Stimulated activated CD4-positive, alpha-beta T cell treated with anti-CD3 and anti-CD28 coated beads, Interleukin-12 subunit alpha, Interleukin-12 subunit beta, amount 100 ng/mL, for 4 hours (primary cell): ENCODE measurements at places on chromosomes 16 and 17.
A peak's percentile ranks its signal among the peaks of the same experiment; 100 is the strongest.

GRCh38 chr16:54080524-54081008, 206.0 kb downstream of the IRX3 start:
- no peak for DNase-seq

GRCh38 chr16:25063102-25063501, 47.9 kb upstream of the ARHGAP17 start:
- no peak for DNase-seq

DNA sequence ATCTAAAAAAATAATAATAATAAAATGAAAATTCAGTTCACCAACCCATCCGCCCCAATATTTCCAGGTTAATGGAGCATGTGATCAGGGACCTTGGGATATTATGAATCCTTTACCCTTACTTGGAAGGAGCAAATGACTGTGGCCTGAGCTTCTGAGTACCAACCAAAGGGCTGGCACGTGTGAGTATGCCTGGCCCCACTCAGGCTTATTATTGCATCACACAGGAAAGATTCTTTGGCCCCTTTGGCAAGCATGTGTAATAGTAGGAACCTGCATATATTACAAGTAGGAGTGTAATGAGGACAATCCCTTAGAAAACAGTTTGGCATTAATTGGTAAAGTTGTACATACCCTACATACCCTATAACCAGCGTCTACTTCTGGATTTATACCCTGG, 7.2 kb upstream of the C17orf78 start:
- DNase-seq = no peak

DNA sequence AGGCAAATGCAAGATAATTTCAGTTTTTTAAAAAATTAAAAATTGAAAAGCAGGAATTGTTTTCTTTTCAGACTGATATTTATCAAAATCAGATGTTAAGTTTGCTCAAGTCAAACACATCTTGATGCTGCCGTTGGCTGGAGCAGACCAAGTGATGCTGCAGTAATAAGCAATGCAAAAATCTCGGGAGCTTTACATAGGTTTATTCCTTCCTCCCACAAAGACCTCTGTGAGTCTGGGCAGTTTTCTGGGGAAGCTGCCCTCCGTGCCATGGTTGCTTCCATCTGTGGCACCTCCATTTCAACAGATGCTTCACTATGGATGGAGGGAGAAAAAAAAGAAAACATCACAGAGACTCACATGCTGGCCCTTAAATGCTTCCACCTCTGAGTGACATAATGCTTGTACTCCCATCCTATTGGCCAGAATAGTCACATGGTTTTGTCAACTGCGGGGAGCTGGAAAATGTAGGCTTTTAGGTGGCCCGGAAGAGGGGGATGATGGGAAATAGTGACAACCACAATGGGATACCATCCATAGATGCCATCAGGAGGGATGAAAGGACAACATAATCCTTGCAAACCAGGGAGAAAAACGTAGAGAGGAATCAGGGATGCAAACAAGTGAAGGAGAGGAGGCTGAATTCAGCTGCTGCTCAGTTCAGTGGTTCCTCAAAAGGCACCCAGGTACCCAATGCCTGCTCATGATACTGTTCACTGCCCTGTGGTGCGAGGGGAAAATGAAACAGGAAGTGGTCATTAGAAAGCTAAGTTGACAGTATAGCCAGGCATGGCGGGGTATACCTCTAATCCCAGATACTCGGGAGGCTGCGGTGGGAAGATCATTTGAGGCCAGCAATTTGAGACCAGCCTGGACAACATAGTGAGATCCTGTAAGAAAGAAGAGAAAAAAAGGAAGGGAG, 13.5 kb upstream of the ERCC4 start:
- no peak for DNase-seq

- DNase-seq = no peak
Measured at GRCh38 chr17:79788989-79789942, 7.6 kb downstream of the CBX8 start.

- DNase-seq = no peak
Measured at GRCh38 chr17:62075308-62075815, 10.3 kb upstream of the MED13 start.

GRCh38 chr16:30003670-30004423, 7.0 kb downstream of the DOC2A start:
- no peak for DNase-seq

DNA sequence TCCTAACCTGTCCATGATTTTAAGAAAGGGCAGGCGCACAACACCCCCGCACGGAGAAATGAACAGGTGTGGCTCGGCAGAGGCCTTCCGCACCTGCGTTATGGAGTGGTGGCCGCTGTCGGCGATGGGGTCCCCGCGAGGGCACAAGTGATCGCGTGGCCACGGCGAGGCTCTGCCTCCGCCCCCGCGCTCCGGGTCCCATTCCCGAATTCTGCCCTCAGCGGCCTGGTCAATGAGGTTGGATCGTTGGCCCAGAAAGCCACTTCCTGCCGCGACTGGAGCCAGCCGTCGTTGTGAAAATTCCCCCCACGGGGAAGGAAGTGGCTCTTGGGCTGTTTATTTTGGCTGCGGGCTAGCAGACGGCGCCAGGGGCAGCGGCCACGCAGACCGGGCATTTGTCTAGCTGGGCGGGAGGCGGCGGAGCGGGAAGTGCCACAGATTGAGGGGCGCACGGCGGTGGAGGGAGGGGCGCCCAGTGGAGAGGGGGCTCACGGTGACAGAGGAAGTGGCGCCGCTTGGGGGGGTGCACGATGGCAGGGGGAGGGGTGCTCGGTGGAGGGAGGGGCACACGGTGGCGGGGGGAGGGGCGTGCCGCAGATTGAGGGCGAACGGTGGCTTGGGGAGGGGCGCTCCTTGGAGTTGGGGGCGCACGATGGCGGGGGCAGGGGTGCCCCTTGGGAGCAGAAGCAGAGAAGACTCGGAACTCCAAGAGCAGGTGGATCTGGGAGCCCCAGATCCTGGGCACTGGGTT, 25.0 kb downstream of the MRC2 start:
- DNase-seq = peak; percentile 19
